HCT116 (cell line): ENCODE measurements at places on chromosomes 7 and 10. TPM values are rescaled to one million over a fixed set of nuclear protein-coding genes. Genes with fewer than 3 reads are reported as not detected.

GRCh38 chr10:32065856-32066255 is 9.6 kb upstream of the KIF5B start:
- H3K27ac ChIP-seq, result no peak overlapping the region
- H3K4me3 ChIP-seq, result no peak overlapping the region
- H3K27me3 ChIP-seq, result no peaks in the 10 kb centered on the region

DNA sequence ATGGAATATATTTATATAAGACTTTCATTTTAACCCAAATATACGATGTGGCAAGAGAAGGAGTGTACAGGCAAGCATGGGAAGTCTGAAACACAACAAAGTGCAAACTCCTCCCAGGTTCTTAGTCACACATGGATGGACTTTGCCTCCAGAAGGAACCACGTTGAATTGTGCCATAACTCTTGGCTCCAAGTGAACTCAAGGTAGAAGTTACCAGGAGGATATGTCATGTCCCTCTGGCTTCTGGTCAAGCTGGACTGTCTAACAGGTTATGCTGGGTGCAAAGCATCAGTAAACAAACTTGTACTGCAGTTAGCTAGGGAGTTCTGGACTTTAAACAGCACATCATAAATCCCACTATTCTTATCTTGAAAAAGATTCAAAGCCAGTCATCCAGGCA is 328.3 kb upstream of the TEX47 start:
- H3K36me3 ChIP-seq, result no peaks in the 10 kb centered on the region
- no peaks in the 10 kb centered on the region for H3K27me3 ChIP-seq
- H3K4me3 ChIP-seq, result no peak overlapping the region
- no peak overlapping the region for H3K27ac ChIP-seq
- no peak for DNase-seq
- H3K4me1 ChIP-seq, result no peaks in the 10 kb centered on the region

DNA sequence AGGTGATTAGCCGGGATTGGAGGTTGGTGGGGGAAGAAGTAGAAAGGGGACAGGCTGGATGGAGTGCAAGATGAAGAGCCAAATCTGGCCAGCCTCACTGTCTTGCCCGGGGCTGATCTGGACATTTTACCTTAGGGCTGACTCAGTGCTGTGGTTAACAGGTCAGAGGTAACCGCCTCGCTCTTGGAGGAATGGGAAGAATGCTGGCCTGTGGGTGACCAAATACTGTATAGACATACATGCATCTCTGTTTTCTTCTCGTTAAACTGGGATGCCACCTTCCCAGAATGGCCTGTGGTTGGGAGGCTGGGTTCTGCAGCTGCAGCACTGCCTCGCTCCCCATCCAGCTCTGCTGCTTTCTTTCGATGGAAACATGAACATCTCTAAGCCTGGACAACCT is 120.0 kb downstream of the SEC23IP start:
- no peak overlapping the region for H3K4me3 ChIP-seq
- no peak for DNase-seq
- H3K27ac ChIP-seq, result no peak overlapping the region
- H3K4me1 ChIP-seq, result no peaks in the 10 kb centered on the region
- peaks cover 17% of the 10 kb centered on the region for H3K27me3 ChIP-seq
- H3K36me3 ChIP-seq, result no peaks in the 10 kb centered on the region

DNA sequence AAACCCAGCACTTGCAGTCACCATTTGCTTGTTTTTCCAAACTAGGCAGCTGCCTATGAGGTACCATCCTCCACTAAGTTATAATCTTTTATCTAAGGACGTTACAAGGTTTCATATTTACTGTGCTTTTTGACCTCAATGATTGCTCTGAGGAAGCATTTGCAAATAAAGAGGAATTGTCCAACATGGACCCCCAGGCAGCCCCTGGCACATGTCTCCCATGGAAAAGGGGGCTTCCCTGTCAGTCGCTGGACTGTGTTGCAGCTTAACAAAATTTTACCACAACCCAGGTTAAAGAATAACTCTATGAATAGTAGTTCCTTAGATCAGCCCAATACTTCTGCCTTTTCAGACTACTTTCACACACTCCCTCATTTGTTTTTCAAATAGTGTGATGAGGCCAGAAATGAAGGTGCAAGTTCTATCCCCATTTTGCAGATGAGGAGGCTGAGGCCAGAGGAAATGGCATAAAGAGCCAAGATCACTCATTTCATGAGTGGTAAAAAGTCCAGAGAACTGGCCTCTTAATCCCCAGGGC is 52.8 kb upstream of the ZPBP start:
- H3K36me3 ChIP-seq, result no peaks in the 10 kb centered on the region
- no peaks in the 10 kb centered on the region for H3K4me1 ChIP-seq
- no peaks in the 10 kb centered on the region for H3K27me3 ChIP-seq
- no peak overlapping the region for H3K4me3 ChIP-seq
- no peak for DNase-seq

DNA sequence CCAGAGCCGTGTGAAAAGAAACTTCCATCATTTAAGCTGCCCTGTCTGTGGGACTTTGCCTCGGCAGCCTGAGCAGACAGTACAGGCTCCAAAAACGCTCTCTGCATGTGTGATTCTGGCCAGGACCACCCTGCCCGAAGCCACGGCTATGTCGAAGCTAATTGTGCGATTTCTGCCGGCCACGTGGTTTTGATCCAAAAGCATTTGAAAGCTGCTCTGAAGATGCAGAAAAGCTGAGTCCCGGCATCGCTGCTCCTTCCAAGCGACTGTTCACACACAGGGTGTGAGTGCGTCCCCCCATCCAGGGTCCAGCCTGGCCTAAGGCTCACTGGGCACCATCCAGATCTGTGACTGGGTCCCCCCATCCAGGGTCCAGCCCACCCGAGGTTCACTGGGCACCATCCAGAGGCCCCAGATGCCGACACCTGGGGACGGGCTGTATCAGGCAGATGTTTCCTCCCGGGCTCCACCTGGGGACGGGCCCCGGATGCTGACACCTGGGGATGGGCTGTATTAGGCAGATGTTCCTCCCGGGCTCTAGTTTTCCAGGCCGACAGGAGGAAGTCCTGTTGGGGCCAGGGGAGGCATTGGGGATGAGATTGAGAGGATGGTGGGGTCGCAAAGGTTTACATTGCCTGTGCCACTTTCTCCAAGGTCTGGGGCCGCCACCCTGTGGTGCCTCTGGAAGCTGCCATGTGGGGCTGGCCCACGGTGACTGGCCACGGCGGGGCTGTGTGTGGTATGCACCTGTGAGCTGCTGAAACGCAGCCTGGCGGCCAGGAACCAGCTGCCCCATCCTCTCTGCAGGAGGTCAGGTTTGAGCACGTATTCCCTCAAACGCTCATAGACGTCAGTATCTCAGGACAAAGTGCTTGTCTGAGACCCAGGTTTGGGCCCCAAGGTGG is 527.4 kb downstream of the DNAJB6 start:
- no peaks in the 10 kb centered on the region for H3K4me1 ChIP-seq
- H3K27me3 ChIP-seq, result no peaks in the 10 kb centered on the region
- H3K27ac ChIP-seq, result no peak overlapping the region
- H3K4me3 ChIP-seq, result no peak overlapping the region

- peaks cover 38% of the 10 kb centered on the region for H3K4me1 ChIP-seq
- DNase-seq, result no peak
- no peaks in the 10 kb centered on the region for H3K27me3 ChIP-seq
- no peaks in the 10 kb centered on the region for H3K36me3 ChIP-seq
Measured at GRCh38 chr10:118914629-118915028, 114.9 kb upstream of the NANOS1 start.

DNA sequence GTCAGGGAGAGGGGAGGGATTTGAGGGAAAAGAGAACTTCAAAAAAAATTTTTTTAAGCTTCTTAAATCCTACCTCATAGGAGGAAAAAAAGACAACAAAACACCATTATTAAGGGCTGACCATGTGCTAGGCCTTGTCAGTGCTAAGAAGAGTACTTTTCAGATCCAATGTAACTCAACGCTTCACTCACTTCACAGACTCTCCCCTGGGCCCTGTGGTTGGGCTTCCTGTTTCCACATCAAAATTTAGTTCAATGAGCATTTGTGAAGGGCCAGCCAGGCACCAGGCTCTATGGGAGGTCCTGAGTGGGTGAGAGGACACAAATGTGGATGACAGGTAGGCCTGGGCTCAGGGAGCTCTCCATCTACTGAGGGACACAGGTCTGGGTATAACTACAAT is 249.8 kb downstream of the PTEN start:
- no peak overlapping the region for H3K4me3 ChIP-seq
- no peaks in the 10 kb centered on the region for H3K27me3 ChIP-seq
- H3K4me1 ChIP-seq, result peaks cover 10% of the 10 kb centered on the region
- no peak for DNase-seq

- no peaks in the 10 kb centered on the region for H3K4me1 ChIP-seq
- no peak overlapping the region for H3K27ac ChIP-seq
- no peak for DNase-seq
Measured at GRCh38 chr10:71138166-71138830, 74.1 kb upstream of the UNC5B start.

- H3K27me3 ChIP-seq, result no peaks in the 10 kb centered on the region
- peaks cover 4% of the 10 kb centered on the region for H3K4me1 ChIP-seq
- no peaks in the 10 kb centered on the region for H3K36me3 ChIP-seq
- no peak overlapping the region for H3K4me3 ChIP-seq
- no peak overlapping the region for H3K27ac ChIP-seq
Measured at GRCh38 chr7:151623766-151624165, 104.1 kb upstream of the RHEB start.

- no peaks in the 10 kb centered on the region for H3K4me1 ChIP-seq
- no peaks in the 10 kb centered on the region for H3K36me3 ChIP-seq
- H3K4me3 ChIP-seq, result no peak overlapping the region
- H3K27me3 ChIP-seq, result no peaks in the 10 kb centered on the region
Measured at GRCh38 chr7:157397731-157398691, 61.2 kb downstream of the DNAJB6 start.

- H3K27me3 ChIP-seq, result no peaks in the 10 kb centered on the region
- no peak for DNase-seq
- no peaks in the 10 kb centered on the region for H3K36me3 ChIP-seq
- no peak overlapping the region for H3K4me3 ChIP-seq
- H3K4me1 ChIP-seq, result no peaks in the 10 kb centered on the region
Measured at GRCh38 chr7:34048445-34048844, 143.1 kb downstream of the BMPER start.

The SPACDR gene
- total RNA-seq, result 1.7 TPM

The HPS1 gene
- total RNA-seq, result 64.3 TPM
